Nephron progenitor cell (in vitro differentiated cells): ENCODE measurements at places on chromosomes 6 and 20.

- DNase-seq, result no peak
These were observed 635 bp downstream of the SLC35B3 start for GRCh38 chr6:8434727-8435092.

- no peak for DNase-seq
These were observed 194.0 kb downstream of the GMPR start for GRCh38 chr6:16432075-16433032.

DNA sequence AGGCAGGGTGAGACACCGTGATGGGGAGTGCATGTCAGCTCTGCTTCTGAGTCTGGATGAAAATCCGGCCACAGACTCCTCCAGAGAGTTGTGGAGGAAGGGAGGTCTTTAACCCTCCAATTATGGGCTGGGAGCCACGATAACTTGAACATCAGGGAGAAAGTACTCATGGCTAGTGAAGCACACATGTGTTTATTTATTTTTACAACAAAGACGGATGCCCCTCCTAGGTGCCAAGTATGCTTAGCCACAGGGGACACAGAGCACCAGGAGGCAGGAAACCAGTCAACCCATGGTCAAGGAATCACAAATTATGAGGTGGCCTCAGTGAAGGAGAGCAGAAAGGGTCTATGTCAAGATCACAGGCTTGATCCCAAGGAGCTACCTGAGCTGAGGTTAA, 54.1 kb downstream of the ZNF217 start:
- DNase-seq, result no peak

GRCh38 chr6:144265390-144265789, 19.7 kb upstream of the UTRN start:
- DNase-seq, result no peak

- no peak for DNase-seq
These were observed 580.7 kb upstream of the GJE1 start for GRCh38 chr6:141552031-141552430.
